ENCODE measurements at places on chromosomes 7 and 10.
A peak's percentile ranks its signal among the peaks of the same experiment; 100 is the strongest.

GRCh38 chr10:71777213-71777985, 4.1 kb upstream of the VSIR start:
- DNase-seq = no peak

DNA sequence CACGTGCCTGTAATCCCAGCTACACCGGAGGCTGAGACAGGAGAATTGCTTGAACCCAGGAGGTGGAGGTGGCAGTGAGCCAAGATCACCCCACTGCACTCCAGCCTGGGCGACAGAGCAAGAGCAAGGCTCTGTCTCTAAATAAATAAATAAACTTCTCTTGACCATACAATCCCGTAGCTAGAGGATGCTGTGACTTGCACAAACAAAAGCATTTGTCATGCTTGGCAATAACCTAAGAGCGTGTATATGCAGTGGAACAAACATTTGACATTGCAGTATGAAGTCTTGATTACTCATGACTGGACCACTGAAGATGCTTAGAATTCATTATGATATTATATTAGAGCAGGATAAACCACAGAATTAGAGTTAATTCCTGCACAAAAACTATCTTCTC, 1.4 kb upstream of the C7orf57 start:
- DNase-seq = no peak

DNA sequence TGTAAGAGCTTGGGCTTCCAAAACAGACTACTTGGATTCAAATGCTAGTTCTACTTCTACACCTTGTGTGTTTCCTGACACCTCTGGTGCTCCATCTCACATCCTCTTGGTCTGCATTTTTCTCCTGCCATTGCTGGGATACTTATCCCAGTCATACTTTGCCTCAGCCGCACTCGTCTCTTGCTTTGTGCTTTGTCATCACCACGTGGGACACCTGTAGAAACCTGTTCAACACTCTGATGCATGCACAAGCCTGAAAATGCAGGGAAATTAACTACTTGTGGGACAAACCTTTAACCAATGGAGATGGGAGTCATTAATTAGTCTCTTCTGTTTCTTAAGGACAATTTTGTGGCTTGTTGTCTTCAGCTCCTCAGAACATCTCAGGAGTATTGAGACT, 94.2 kb upstream of the PHYHIPL start:
- no peak for DNase-seq

DNA sequence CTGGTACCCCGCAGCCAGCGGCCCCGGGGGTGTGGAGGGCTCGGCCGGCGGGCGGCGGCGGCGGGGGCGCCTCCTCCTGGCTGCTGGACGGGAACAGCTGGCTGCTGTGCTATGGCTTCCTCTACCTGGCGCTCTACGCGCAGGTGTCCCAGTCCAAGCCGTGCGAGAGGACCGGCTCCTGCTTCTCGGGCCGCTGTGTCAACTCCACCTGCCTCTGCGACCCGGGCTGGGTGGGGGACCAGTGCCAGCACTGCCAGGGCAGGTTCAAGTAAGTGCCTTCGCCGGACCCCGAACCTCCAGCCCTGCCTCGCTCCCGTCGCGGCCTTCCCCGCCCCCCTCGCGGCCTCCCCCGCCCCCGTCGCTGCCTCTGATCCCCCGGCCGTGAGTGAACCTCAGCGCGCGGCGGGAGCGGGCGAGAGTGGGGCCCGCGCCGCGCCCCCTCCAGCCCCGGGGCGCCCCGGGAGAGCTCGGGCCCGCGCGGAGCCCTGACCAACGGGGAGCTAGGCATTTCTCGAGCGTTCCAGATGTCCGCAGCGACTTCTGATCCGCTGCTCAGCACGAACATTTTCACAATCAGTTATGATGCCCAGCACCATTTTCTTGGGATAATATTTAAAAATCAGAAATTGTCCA, 727 bp downstream of the ATRNL1 start:
- no peak for DNase-seq

DNA sequence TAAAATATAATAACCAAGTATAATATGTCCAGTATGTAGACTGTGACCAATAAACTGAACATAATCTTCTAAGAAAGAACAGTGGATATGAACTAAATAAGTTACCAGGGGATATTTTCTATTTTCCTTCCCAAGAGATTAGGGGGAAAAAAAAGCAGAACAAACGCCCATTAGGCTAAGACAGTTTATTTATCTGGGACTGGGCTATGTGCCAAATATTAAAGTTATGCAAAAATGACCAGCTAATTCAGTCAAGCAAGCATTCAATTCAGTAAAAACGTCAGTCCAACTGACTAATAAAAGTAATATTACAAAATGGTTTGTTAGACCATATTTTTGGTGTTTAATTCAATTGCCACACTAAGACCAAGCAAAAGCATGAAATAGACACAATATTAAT, 122.2 kb downstream of the TSPAN12 start:
- no peak for DNase-seq

DNA sequence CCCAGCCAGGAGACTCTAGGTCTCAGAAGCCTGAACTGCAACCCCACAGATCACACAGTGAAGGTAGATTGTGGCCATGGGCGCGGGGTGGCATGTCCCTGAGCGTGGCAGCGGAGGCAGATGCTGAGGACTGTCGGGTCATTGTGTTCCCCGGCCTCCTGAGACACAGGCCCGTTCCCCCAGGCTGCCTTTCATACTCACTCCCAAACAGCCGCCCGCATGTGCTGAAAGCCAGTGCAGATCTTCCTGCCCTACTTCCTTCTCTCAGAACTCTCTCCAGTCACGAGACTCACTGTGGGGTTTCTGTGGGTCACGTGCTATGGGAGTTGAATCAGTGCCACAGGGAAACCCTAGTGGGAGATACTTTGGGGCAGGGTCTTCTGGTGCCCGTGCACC, 48.0 kb downstream of the ZNF467 start:
- DNase-seq = no peak

DNA sequence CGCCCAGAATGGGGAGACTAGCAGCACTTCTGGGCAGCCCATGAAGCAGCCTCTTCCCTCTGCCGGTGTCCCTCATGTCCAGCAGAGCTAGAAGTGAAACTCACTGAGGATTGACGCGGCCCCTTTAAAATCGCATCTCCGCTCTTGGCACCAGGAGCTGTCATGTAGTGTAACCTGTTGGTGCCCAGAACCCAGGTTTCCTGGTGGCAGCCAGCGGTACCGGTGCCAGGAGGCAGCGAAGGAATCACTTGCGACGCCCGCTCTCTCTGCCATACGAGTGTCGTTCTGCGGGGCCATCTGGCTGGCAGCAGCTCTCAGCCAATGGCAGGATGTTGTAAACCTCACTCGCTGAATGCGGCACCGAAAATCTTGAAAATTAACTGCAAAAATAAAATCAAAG, 82.7 kb downstream of the CUX1 start:
- no peak for DNase-seq

DNA sequence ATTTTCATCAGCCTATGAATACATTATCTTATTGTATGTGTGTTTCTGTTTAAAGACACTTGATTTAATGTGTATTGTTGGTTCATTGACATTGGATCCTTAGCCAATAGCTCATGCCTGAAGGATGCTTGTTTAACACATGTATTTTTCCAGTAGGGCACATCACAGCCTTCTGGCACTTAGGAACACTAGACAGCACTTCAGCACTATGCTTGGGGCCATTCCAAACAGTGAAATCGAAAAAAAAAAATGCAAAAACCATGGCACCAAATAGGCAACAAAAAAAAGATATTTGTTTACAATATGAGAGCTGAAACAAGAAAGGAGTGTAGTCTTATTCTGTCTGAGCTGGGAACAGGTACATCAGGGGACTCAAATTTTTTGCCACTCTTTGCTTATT, 262.8 kb downstream of the SLC25A13 start:
- DNase-seq = no peak

- peak; percentile 89 for DNase-seq
Observed at GRCh38 chr7:100034871-100035510, 14.6 kb upstream of the ZSCAN21 start.

- DNase-seq = no peak
Observed at GRCh38 chr7:24922099-24922773, 57.7 kb downstream of the OSBPL3 start.

GRCh38 chr10:130863044-130863443, 448.5 kb downstream of the TCERG1L start:
- no peak for DNase-seq

- DNase-seq = no peak
Observed at GRCh38 chr10:110498087-110498981, 627 bp downstream of the DUSP5 start.

DNA sequence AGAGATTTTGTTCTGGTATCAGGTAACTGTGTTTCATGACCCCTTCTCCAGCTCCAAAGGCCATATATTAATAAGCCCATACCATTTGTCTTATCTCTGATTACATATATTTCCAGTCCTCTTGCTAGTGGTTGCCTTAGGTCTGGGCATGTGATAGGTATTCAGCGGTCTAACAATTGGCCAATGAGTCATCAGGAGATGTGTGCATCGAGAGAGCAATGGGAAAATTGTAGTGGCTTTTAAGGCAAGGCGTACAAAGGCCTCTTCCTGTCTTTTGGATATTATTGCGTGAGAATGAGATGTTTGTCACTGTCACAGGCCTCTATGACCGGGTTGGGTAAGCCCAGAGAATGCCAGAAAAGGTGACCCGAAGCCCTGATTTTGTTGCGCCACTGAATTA, 38.6 kb upstream of the SFRP5 start:
- no peak for DNase-seq

- no peak for DNase-seq
Observed at GRCh38 chr10:121672733-121673132, 74.5 kb upstream of the FGFR2 start.

DNA sequence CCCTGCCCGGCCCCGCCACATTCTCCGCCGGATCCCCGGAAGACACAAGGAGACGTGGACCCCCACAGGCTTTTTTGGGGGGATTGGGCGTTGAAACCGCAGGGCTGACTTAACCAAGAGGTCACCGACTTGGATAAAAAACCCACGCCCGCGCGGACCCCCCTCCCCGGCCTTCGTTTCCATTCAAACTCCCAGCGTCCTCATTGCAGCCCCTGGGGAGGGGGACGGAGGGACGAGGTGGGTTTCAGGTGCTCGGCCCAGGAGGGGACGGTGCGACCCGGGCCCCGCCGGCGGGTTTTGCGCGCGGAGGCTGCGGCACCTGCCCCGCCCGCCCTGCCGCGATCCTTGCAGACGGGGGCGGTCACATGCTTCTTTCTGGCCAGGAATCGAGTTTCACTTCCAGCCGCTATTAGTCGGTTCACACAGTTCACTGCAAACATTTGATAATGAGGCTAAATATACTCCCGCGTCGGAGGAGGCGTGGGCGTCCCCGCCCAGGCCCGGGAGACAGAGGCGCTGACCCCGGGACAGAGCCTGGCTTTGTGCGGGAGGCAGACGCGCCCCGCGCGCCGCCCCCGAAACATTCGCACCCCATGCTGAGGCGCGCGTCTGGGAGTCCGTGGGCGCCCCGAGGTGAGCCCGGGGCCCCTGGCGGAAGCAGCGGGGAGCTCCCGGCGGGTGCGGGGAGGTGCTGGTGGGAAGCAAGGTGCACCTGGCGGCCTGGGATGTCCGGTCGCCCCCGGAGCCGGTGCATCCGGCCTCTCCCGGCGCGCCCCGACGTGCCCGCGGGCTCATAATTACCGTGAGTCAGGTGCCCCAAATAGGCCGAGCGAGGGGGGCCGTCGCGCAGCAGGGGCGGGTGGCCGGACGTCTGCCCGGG, 2.7 kb upstream of the PDGFA start:
- DNase-seq = no peak

DNA sequence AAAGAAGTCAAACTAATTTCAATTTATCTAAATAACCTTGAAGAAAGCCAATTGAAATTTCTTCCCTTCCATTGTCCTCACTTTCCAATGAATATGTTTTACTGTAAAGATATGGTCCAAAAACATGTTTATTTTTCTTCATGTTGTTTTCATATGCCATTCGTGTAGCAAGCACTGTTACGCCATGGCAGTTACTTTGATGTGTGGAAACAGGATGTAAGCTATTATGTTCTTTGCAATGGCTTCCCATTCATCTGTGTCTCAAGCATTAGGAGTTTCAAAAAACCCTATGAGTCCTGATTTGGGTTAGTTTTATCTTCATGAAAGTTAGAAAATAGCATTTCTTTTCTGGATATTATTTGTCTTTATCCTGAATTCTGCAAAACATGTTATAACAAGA, 31.0 kb downstream of the GPR141 start:
- no peak for DNase-seq

GRCh38 chr7:110170841-110171240, 920.1 kb upstream of the LRRN3 start:
- no peak for DNase-seq

- DNase-seq = no peak
Observed at GRCh38 chr7:32140210-32140939, 70.2 kb upstream of the PDE1C start.

DNA sequence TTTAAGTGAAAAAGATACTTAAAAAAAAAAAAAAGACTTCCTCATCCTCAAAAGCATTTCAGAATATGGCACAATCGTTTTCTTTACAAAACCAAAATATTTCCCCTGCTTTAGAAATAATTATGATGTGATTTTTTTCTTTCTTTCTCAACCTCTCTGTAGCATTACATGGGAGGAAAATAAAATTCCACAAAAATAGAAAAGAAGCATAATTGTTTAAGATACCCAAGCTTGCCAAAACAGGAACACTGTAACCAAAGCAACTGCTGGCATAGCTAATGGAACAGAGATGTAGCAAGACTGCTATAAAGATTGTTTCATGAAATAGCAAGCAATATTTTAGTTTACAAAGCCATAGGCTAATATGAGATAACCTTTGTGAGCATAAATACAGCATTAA, 75.6 kb upstream of the GPR22 start:
- DNase-seq = no peak
